ENCODE measurements at places on chromosomes 13 and 19.
A peak's percentile ranks its signal among the peaks of the same experiment; 100 is the strongest.

DNA sequence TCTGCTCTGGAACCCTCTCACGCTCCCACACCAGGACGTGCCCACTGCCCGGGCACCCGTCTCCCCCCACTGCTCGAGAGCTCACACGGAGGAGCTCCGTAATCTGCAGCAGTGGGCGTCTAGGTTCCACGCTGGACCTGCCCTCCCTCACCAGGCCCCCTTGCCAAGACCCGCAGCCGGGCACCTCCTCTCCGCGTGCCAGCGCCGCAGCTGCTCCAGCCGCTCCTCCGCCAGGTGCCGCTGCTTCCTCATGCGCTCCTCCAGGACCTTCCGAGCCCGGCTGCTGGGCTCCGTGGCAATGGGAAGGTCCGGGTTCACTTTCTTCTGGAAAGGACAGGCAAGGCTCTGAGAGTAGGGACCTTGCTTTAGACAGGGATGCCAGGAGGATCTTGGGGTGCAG, 35.0 kb upstream of the MATK start:
- no peak for DNase-seq

DNA sequence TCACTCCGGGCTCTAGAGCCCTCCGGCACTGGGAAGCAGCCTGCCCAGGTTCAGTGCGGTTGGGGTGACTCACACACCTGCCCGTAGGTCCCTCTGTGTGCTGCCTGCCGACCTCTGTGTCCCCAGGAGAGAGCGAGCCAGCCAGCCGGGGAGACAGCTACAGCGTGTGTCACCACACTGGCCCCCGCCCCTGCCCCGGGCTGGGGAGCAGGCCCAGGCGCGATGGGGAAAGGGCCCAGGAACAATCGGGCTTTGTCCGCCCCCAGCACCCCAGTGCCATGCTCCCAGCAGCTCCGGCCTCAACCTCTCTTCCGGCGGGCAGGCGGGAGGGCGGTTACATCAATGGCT, at the start of gene KLK6:
KLK6 (minus strand) TSS at position 179 of the 348 bp plus-strand sequence. CDS start 1,487 bp downstream, outside the sequence.
- DNase-seq: no peak

DNA sequence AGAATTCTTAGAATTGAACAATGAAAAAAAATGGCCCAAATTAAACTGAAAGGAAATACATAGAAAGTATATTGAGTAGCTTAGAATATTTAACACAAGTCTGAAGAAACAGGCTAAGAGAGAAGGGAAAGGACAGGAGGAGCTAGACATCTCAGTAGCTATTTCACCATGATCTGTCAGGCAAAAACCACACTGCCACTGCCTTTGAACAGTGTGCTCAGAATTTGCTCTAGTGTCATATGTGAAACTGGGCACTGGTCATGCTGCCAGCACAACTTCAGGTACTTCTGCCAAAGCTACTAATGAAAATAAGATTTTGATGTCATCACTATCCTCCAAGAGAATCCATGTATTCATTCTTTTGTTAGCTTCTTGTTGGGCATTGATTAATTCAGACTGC, 1280.8 kb upstream of the PCDH20 start:
- no peak for DNase-seq

GRCh38 chr13:31328549-31329235, 128.9 kb downstream of the B3GLCT start:
- DNase-seq: no peak

DNA sequence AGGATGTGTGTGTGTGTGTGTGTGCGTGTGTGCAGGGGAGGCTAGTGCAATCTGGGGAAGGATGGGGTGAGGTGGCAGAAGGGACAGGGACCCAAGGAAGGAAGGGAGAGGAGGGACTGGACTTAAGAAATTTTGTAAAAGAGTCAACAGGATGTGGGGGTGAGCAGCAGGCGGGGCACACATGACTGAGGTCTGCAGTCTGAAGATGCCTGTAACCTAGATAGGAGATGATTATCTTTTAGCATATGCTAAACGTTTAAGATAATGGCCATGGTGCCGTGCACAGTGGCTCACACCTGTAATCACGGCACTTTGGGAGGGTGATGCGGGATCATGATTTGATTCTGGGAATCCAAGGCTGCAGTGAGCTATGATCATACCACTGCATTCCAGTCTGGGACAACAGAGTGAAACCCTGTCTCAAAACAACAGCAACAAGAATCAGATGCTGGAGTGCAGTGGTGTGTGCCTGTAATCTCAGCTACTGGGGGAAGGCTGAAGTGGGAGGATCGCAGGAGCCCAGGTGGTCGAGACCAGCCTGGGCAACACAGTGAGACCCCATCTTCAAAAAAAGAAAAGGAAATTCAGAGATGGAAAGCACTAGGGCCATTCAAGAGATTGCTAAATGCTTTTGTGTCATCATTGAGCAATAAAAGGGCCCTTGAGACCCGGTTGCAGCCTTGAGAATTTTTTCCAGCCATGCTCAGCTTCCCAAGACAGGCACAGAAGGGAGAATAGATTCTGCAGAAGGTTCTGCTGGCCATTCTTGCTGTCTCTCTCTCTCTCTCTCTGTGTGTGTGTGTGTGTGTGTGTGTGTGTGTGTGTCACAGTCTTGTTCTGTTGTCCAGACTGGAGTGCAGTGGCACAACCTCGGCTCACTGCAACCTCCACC, 3.8 kb upstream of the ZNF414 start:
- peak; percentile 85 for DNase-seq

GRCh38 chr13:36421447-36421846, 10.8 kb upstream of the CCNA1 start:
- DNase-seq: no peak

DNA sequence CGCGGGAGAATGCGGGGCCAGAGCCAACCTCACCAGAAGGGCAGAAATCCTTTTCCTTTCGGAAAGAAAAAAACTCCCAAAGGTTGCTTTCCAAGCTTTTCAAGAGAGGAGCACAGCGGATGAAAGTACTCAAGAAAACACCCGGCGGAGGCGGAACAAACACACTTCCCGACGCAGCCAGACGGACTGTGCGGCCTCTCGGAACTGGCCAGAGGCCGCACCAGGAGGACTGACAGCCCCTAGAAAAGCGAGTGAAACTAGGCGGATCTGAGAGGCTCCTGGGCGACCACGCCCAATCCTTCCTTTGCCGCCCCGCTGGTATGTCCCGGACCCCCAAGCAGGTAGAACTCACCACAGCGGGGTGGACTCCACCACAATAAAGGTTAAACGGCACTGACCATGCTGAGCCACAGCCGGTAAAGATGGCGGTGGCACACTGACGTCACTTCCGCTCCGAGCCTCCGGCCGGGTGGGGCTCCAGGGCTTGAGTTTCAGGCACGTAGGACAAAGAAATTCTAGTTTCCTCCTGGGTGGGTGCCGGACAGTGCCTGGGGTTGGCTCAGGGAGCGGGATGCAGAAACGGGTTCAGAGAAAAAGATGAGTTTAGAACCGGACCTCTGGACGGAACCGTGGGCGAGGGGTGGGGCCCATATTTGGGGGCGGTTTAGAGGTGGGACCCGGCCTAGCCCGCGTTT, at the start of gene ZNF562:
ZNF562 (minus strand) TSS at position 438 of the 695 bp plus-strand sequence. CDS start 14,356 bp downstream, outside the sequence.
- DNase-seq: peak; percentile 80

- no peak for DNase-seq
Measured at GRCh38 chr13:95181586-95181985, 119.7 kb downstream of the ABCC4 start.

DNA sequence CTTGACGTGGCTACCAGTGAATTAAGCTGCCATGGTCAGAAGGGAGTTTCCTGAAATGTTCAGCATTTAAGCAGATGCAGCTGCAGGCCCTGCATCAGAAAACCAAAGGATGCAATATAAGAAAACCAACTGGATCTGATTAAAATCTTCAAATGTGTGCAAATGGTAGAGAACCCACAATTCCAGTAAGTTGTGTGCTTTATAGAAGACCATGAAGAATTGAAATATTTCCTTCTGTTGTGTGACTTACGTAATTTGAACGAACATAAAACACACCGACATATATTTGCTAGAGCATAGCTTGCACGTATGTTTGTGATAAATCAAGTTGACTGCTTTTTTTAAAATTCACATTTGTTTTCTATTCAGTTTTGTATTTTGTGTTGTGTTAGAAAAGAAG, 191.4 kb downstream of the COL4A1 start:
- no peak for DNase-seq

- no peak for DNase-seq
Measured at GRCh38 chr13:27835799-27836198, 43.5 kb downstream of the GSX1 start.

- no peak for DNase-seq
Measured at GRCh38 chr13:25739376-25739775, 312.4 kb downstream of the SHISA2 start.

DNA sequence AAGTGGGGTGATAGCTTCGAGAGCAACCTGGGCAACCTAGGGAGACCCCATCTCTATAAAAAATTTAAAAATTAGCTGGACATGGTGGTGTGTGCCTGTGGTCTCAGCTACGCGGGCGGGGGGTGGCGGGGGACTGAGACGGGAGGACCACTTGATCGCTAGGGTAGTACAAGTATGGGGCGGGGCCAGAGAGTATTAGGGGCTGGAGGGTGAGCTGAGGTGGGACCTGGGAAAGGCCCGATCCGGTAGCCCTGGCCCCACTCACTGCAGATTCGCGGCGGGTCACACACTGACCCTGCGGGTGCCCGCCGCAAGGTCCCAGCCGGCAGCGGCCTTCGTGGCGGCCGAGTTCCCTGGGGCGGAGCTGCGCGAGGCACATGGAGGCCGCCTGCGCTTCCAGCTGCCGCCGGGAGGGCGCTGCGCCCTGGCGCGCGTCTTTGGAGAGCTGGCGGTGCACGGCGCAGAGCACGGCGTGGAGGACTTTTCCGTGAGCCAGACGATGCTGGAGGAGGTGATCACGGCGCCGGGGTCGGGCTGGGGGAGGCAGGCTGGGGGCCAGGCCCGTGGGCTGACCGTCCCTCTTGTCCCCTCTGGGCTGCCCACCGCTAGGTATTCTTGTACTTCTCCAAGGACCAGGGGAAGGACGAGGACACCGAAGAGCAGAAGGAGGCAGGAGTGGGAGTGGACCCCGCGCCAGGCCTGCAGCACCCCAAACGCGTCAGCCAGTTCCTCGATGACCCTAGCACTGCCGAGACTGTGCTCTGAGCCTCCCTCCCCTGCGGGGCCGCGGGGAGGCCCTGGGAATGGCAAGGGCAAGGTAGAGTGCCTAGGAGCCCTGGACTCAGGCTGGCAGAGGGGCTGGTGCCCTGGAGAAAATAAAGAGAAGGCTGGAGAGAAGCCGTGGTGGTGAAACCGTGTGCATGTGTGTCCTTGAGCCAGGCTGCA, 2.0 kb upstream of the ARHGAP45 start:
- peak; percentile 69 for DNase-seq

DNA sequence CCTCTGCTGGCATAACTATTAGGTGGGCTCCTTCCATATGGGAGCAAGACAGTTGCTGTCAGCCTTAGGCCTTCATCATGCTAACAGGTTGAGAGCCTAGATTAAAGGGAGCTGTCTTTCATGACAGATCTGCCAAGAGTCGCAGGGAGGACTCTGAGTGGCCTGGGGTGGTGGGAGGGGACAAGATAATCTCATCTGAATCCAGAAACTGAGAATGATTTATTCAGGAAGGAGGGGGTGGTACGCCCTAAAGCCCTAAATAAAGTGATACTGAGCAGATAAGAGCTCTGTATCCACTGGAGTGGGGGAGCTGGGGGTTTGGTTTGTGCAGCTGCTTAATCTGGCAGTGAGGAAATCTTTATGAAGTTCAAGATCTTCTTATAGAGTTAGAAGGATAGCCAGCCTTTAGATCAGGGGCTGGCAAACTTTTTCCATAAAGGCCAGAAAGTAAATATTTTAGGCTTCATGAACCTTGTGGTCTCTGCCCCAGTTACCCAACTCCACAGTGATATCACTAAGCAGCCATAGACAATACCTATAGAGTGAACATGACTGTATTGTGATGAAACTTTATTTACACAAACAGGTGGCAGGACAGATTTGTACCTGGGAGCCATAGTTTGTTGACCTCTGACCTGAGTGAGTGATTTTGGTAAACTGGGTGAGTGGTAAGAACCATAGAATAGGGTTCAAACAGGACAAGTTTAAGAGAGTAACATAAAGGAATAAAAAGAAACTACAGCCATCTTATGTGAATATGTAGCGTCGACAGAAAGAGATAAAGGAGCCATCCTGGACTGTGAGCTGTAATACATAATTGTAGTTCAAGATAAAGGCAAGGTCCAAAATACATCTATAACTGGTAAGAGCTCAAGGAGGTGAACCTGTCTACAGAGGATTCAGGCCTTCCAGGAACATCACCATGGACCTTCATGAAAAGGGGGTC, 9.8 kb upstream of the STK24 start:
- no peak for DNase-seq

- peak; percentile 48 for DNase-seq
Measured at GRCh38 chr19:49560358-49560900, 19.9 kb downstream of the NOSIP start.

DNA sequence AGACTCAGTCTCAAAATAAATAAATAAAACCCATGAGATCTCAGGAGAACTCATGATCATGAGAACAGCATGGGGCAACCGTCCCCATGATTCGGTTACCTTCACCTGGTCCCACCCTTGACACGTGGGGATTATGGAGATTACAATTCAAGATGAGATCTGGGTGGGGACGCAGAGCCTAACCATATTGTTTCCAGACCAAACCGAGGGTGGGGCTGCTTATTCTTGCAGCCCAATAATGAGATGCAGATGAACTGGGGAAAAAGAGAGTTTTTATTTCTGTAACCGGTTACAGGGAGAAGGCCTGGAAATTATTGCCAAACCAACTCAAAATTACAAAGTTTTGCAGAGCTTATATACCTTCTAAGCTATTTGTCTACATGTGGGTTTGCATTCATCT, 12.8 kb downstream of the TRAPPC2B start:
- no peak for DNase-seq

GRCh38 chr13:99046851-99047250, 69.0 kb upstream of the DOCK9 start:
- DNase-seq: no peak

DNA sequence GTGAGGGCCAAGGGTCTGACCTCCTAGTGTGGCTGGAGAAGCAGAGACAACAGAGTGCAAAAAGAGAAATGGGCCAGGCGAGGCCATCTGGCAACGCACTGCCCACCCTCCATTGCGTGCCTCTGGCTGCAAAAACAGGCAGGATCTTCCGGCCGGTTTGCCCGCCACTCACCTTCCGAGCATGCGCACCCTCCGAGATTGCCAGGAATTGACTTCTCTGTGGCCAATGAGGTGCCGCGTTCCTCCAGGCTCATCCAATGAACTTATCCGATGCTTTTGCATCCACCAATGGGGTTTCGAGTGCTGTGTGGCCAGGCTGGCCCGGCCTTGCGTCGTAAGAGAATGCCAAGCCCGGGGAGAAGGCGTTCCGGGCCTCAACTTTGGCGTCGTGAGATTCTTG, at the start of gene TEX101:
TEX101 (plus strand) TSS at position 337 of the 400 bp plus-strand sequence. CDS start 1,030 bp downstream, outside the sequence.
- no peak for DNase-seq

- DNase-seq: no peak
Measured at GRCh38 chr19:8329996-8330395, 8.7 kb downstream of the RPS28 start.

DNA sequence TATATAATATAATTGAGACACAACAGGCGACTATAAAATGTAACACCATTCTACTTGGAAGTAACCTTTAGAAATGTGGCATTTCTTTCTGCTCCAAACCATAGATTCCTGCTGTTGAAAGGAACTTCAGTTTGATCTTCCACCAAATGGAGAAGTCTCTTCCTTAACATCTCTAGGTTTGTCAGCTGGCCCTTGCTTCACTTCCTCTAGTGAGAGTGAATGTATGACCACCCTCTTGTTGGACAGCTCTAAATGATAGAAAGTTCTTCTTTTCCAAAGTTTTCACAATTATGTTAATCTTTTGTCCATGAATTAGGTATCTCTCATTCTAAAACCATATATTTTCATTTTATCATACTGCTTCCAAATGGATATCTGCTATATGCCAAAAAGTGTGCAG, 13.8 kb upstream of the COG6 start:
- DNase-seq: no peak

GRCh38 chr19:30719999-30720345, 347.8 kb downstream of the ZNF536 start:
- no peak for DNase-seq
